NCI-H1048 (cell line): ENCODE measurements at places on chromosomes 7 and 10.

- DNase-seq: no peak
Measured at GRCh38 chr7:103766660-103767059, 222.8 kb downstream of the RELN start.

DNA sequence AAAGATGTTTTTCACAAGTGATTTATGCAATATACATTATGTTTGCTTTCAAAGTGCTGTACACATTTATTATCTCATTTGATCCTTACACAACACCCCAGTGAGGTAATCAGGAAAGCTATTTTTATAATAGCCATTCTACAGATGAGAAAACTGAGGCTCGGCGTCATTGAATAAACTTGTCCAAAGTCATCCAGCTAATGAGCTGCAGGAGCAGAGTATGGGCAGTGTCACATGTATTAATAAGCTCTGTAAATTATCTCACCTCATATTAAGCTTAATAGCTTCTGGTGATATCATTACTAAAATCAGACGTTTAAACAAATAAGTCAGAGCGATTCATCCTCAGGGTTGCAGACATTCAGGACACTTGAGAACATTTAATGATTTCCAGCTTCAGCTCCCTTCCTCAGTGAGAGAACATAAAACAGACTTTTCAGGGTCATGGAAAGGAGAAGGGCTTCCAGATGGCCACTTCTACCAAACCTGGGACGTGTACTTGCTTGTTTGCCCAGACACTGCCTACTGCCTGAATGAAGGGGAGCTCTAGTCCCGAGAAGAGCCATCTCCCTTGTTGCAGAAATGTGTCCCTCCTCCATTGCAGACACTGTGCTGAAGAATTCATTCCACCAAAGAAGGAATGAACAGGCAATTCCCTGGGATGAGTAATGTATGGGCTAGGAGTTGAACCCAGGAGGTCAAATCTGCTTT is 20.5 kb upstream of the FZD1 start:
- no peak for DNase-seq

- no peak for DNase-seq
Measured at GRCh38 chr7:147079921-147080420, 963.4 kb downstream of the CNTNAP2 start.

DNA sequence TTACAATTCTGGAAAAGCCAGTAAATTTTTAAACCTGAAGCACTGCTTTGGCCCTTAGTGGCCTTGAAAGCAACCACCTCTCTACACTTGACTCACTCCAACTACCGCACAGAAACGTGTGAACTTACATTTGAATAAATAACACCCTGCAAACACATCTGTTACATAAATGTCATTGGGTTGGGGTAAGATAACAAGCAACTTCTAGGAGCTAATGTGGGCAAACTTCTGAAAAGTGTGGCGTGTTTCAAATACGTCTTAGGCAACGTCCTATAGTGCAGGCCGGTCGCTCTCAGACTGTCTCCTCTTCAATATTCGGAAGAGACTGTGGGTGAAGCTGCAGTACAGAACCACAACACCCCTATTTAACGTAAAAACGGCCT is 474 bp downstream of the ORC5 start:
- DNase-seq: no peak

DNA sequence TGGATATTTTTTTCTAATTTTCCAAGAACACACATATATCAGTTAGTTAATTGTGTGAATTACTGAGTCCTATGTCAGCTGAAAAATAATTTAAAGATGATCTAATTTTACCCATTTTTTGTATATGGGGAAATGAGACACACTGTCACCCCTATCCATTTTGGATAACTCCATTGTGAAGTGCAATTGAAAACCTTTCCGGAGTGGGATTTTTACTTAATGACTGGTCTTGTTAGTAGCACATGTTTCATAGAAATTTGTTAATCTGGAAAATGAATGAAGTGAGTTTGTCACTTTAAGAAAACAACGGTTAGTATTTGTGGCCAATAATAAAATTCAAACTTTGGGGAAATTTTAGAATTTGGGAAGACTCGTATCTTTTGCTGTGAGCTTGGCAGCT is 2.0 kb downstream of the GARS1 start:
- DNase-seq: no peak

DNA sequence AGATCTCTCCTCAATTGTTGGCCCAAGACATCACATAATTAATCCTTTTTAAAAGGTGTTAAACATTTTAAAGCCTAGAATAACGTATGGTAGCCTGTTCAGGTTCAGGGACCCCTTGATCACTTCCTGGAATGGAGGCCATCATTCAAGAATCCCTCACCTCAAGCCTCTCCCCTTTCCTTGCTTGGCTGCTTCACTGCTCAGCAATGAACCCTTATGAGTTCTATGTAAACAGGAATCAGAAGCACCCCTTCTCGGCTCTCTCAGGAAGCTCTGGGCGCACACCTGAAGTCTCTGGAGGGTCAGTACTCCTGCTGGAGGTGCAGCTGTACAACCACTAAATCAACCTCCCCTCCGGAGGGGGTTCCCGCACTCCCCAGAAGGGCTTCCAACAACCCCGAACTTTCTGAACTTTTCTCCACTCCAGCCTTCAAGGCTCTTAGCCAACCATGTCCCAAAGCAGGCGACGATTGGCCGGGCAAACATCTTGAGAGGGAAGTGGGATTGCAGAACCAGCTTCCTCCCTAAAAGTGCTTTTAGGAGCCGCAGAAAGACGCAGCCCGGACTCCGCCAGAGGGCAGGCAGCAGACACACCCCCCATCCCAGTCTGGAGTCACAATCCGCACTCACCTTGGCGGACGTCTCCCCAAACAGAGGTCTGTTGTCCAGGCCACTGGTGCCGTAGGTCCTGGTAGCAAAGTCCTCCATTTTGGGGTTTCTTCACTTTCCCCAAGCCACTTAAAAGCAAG is 562 bp downstream of the TMEM243 start:
- no peak for DNase-seq

- DNase-seq: no peak
Measured at GRCh38 chr7:149869867-149870266, 3.9 kb upstream of the ATP6V0E2 start.

- DNase-seq: no peak
Measured at GRCh38 chr10:17237915-17238444, 9.9 kb downstream of the VIM start.

- no peak for DNase-seq
Measured at GRCh38 chr10:104711302-104711721, 70.2 kb downstream of the SORCS3 start.

- DNase-seq: no peak
Measured at GRCh38 chr10:116112232-116113231, 160.5 kb downstream of the GFRA1 start.

DNA sequence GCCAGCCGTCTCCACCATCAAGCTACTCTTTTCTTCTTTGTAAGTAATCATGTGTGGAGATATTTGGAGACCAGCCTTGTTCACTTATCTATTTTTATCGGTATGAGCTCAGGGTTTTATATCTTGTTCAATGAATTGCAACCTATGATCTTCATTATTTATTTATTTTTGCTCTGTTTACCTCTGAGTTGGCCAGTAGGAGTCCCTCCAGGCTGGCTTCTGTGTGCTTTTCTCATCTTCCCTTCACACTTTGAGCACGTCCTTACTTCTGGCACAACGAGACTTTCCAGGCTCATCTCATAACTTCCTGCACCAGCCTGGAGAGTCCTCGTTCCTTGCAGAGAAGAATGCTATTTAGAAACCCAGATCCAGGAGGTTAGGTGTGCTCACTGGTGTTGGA is 375.8 kb upstream of the PODXL start:
- no peak for DNase-seq
